ENCODE measurements at places on chromosomes 6 and 20. TPM values are rescaled to one million over a fixed set of nuclear protein-coding genes. Genes with fewer than 3 reads are reported as not detected.
A peak's percentile ranks its signal among the peaks of the same experiment; 100 is the strongest.

LST1 gene
- 20.6 TPM for total RNA-seq

LPIN3 gene
- 0.51 TPM for total RNA-seq

DNA sequence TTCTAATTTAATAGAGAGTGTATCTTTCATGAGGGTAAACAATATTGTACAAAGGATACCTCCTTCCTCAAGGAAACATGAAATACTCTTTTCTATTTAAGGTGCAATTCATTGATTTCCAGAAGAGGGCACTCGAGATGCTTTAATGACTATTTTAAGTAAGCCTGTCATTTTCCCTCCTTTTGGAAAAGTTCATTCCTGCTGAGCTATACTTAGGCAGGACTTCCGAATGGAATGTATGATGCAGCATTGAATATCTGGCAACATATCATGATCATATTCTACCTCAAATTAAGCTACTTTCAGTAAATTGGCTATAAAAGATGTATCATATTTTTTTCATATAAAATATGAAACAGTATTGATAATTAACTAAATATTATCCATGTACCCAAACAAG, 5.0 kb downstream of the DST start:
- peak; percentile 7 for DNase-seq
- H3K36me3 ChIP-seq: peaks cover 25% of the 10 kb centered on the region
- H3K4me3 ChIP-seq: no peak overlapping the region
- H3K27me3 ChIP-seq: no peaks in the 10 kb centered on the region

DNA sequence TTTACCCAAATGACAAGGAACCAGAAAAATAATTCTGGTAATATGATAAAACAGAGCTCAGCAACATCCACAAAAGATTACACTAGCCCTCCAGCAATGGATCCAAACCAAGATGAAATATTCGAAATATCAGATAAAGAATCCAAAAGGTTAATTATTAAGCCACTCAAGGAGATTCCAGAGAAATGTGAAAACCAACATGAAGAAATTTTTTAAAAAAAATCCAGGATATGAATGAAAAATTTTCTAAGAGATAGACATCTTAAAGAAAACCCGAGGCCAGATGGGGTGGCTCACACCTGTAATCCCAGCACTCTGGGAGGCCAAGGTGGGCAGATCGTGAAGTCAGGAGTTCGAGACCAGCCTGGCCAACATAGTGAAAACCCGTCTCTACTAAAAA, 124.4 kb downstream of the CDK19 start:
- H3K4me3 ChIP-seq: no peak overlapping the region
- DNase-seq: no peak
- H3K4me1 ChIP-seq: no peaks in the 10 kb centered on the region
- H3K27ac ChIP-seq: no peak overlapping the region

DNA sequence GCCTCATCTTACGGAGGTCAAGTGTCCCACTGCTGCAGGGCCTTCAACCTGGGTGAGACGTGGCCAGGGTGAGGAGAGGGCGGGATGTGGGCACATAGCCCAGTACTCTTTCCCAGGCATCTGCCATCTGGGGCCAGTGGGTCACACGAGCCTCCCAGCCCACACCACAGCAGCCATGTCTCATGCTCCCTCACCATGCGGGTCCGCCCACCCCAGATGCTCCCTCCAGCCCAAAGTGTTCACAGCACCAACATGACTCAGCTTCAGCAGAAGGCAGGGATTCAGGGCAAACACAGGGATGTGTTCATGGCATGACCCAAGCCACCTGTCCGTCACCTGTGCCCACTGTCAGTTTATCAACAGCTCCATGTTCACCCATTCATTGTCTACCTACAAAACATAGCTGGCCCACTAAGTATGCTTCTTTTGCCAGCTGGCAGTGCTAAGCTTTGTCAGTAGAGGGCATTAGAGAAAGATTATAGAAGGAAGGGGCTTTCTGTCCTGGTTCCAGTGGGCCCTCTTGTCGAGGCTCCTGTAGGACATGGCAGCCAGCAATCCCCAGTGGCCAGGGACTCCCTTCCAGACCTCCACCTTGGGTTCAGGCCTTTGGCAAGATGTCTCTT, 109.2 kb downstream of the FOXF2 start:
- H3K4me3 ChIP-seq: no peak overlapping the region
- H3K36me3 ChIP-seq: no peaks in the 10 kb centered on the region
- no peak overlapping the region for H3K27ac ChIP-seq
- H3K27me3 ChIP-seq: no peaks in the 10 kb centered on the region
- no peak for DNase-seq

- 0 out of 2 replicates have a peak, but pooled peaks cover 2% of the 10 kb centered on the region for H3K4me1 ChIP-seq
- no peaks in the 10 kb centered on the region for H3K27me3 ChIP-seq
- DNase-seq: no peak
- no peak overlapping the region for H3K27ac ChIP-seq
These were observed 235.0 kb upstream of the RIN2 start for GRCh38 chr20:19522836-19523590.

DNA sequence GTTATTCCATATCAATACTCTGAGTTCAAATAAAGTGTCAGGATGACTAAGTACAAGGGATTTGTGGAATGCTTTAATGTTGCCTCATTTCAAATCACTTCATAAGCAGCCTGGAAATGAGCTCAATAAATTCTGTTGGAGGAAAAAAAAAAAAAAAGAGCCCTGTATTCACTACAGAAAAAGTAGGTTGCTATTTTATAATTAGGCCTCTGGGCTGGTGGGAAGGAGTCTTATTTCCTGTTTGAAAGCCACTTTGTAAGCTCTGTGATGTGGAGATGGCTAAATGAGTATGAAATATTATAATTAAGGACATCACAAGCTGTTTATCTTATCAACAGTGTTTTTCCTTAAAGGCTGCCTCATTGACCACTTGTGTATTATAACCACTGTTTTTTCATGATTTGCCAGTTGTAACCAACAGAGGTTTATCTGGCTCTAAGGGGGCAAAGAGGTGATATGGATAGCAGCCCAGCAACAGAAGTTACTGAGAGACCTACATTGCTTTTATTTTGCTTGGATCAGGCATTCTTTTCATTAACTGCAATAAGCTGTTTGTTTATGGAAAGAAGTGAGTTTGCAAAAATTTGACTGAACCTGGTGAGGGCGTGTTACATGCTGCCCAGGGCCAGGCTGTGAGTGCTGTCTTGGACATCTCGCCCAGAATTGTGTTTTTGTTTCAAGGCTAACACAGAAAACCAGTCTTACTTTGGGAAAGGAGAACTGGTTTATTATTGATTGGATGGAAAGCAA, 563.3 kb upstream of the MAP3K7 start:
- no peak for DNase-seq
- H3K4me3 ChIP-seq: no peak overlapping the region
- no peaks in the 10 kb centered on the region for H3K36me3 ChIP-seq
- H3K4me1 ChIP-seq: no peaks in the 10 kb centered on the region

DNA sequence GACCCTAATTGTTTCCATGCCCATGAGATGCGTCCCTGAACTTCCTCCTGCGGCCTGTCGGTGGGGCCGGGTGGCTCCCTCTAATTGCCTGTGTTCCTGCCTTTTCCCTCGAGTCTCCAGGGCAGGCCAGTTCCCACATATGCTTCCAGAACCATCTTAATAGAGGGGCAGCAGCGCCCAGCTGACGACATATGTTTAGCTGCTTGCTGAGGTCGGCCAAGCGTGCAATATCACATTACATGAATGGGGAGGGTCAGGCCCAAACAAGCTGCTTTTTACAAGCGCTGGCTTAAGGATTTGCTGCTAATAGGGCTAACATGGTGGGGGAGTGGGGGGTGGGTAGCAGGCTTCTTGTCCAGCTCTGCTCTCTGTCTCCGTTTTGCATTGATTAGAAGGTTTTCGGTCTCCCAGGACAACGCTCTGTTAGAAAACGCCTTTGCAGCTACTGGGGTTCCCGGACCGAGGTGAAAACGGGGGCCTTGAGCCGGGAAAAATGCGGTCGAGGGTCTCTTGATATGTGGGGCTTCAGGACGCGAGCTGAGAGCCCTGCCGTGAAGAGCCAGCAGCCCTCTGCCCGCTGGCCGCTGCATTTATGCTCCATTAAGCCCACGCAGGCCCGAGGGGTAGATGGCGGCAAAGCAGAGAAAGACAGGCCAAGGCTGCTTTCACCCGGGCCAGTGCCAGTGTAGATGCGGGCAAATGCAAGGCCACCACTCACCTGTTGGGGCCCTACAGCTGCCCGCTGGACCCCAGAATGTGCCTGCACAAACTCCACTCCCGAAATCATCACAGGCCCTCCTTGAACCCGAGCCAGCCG, 308.5 kb downstream of the BMP7 start:
- no peaks in the 10 kb centered on the region for H3K36me3 ChIP-seq
- H3K4me3 ChIP-seq: no peak overlapping the region
- peaks cover 6% of the 10 kb centered on the region for H3K27me3 ChIP-seq
- no peaks in the 10 kb centered on the region for H3K4me1 ChIP-seq
- H3K27ac ChIP-seq: no peak overlapping the region
